Stimulated activated CD8-positive, alpha-beta memory T cell treated with anti-CD3 and anti-CD28 coated beads, Interleukin-4, amount 100 ng/mL, for 4 hours (primary cell): ENCODE measurements at places on chromosomes 6 and 20.

DNA sequence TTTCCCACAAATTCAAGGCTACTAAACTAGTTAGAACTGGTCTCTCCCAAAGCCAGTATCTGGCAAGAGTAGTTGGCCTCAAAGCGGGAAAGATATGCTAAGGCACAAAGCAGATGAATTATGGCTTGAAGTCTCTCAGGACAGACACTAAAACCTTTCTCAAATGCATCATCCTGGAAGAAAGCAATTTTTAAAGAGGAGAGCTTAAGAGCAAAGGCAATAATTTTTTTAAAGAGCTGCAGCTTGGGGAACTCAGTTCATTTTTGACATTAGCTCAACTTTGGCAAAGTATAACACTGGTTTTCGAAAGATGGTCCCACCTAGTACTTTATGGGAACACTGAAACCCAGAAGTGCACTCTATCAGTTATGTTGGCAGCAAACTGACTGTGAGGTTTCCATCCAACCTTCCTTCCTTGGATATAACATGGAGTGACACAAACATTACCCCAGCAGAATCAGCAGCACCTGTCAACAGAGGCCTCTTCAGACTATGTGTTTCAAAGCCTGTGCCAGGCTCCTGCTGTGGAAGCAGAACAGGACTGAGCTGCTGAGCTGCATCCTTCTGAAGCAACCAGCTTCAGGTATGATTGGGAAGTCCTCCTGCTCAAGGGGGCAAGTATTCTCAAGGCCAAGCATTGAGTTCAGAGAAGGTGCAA is 852.3 kb upstream of the HS3ST5 start:
- DNase-seq, result no peak

DNA sequence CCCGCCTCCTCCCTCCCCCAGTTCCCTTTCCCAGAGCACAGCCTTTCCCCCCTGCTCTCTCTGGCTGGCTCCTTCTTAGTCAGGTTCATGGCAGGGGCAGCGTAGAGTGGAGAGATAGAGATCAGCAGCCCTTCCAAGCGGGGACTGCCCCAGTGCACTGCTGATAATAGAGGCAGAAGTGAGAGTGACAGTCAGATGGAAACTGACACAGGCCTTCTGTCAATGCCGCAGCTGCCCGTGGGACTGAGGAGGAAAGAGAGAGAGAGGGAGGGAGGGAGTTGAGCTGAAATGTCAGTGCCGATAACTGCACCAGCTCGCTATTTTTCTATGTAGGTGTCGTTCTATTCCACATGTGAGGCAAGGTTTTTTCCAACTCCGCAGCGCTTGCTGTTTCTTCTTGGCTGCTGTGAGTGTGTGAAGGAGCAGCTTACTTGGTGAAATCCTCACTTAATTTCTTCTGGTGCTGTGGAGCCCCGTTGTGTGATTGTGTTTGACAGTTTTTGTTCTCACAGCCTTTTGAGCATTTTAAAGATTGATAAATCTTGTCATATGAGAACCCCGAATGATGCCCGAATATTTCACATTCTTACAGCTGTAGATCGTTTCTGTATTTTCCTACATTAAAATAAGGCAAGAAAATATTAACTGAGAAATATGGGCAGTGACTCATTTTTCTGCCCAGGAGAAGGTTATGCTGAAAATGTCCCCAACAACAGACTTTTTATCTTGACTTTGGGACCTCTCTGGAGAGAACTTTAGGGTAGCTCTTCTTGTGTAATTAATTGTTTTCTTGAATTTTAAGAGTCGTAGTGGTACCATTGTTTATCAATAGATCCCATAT is 386.4 kb upstream of the MMS22L start:
- no peak for DNase-seq

GRCh38 chr6:37354526-37355384 is 972 bp downstream of the RNF8 start:
- no peak for DNase-seq

DNA sequence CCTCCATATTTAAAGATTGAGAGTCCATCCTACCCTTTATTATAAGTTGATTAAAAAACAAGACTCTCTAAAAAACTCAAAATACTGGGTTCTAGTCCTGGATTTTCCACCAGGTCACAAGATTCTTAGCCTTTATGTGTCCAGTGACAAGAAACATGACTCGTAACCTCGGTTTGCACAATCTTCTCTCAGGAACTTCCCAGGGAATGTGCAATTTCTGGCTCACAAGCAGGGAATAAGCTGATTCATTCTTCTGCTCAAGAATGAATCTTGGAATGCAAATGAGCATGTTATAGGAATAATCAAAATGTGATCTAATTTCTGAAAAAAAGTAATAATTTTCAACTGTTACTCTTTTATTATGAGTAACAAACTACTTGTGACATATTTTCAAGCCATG is 45.1 kb downstream of the OGFRL1 start:
- DNase-seq, result no peak

DNA sequence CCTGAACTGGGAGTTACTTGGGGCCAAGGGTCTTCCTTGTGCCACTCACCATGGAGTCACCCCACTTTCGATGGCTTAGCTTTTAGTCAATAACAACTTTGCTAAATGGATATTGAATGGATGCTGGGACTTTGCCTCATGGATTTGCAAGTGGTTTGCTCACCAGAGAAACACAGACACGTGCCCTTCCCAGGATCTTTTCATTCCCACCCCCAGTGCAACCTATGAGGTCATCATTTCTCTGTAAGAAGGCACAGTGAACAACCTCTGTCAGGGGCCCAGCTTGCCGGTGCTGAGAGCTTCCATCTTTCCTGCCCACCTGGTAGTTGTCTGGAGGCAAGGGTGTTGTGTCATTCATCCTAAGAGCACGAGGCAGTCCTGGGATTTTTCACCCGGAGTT is 256.8 kb upstream of the PMEPA1 start:
- DNase-seq, result no peak

DNA sequence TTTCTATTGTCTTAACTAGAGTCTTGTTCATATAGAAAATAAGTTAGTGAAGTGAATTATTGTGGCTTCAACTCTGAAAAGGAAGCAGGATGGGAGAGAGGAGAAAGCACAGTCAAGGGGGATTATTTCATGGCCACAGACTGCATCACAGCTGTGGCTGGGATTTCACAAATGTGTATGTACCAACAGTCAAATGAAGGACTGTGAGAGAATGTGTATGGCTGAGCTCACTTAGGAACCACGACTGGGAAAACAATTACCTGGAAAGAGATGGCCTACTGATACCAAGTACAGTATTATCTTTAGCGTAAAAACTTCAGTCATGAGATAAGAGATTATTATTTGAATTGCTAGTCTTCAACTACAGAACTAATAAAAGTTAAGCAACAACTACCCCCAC is 54.9 kb downstream of the SESN1 start:
- no peak for DNase-seq

- DNase-seq, result no peak
These were observed 22.7 kb upstream of the TMEM181 start for GRCh38 chr6:158536891-158537798.

DNA sequence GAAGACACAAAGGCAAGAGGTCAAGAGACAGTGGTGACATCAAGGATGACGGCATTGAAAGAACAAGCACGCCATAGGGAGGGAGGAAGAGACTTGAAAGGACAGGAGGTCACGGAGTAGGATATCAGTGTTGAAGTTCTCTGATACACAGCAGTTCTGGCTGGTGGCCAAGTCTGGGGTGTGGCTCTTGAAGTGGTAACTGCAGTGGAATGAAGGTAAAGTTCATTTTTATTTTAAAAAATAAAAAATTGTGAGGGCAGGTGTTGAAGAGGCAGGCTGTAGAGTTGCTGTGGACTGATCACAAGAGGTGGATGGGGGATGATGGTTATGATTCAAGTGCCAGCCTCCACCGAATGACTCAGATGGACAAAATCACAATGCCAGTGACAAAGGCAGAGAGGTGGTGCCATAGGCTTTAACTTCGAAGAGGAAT is 53.2 kb upstream of the BMP2 start:
- DNase-seq, result no peak

GRCh38 chr6:20840675-20841074 is 306.4 kb downstream of the CDKAL1 start:
- no peak for DNase-seq

DNA sequence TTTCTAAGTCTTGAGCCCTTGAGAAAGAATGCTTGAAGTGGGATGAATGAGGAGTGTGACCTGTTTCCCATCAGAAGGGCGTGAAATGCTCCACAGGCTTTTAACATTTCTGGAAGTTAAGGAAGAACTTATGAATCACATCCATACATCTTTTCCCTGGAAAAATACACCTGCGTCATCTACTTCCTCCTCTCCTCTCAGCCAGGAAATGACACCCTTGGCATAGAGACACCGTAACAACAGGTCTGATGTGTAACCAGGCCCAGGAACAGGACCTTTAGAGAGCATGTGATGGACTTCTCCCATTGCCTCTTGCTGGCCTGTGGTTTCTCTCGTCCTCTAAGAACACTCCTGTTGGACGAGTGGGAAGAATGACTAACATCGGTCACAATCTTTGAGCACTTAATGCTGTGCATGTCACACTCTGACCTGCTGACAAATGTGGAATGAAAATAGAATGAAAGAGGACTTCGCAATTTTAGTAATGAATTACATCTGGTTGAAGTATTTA is 28.5 kb upstream of the CITED2 start:
- no peak for DNase-seq

GRCh38 chr6:33273129-33273923 is 1.5 kb downstream of the RPS18 start:
- no peak for DNase-seq
